ENCODE measurements at places on chromosomes 1 and 21. TPM values are rescaled to one million over a fixed set of nuclear protein-coding genes. Genes with fewer than 3 reads are reported as not detected.

Gene RCAN3
- 10.6 TPM for total RNA-seq

Gene CD2
- total RNA-seq, result not detected

Gene VHLL
- total RNA-seq, result 0.94 TPM

Gene OR2AK2
- 0.78 TPM for total RNA-seq

Gene RNF187
- total RNA-seq, result 61.9 TPM

DNA sequence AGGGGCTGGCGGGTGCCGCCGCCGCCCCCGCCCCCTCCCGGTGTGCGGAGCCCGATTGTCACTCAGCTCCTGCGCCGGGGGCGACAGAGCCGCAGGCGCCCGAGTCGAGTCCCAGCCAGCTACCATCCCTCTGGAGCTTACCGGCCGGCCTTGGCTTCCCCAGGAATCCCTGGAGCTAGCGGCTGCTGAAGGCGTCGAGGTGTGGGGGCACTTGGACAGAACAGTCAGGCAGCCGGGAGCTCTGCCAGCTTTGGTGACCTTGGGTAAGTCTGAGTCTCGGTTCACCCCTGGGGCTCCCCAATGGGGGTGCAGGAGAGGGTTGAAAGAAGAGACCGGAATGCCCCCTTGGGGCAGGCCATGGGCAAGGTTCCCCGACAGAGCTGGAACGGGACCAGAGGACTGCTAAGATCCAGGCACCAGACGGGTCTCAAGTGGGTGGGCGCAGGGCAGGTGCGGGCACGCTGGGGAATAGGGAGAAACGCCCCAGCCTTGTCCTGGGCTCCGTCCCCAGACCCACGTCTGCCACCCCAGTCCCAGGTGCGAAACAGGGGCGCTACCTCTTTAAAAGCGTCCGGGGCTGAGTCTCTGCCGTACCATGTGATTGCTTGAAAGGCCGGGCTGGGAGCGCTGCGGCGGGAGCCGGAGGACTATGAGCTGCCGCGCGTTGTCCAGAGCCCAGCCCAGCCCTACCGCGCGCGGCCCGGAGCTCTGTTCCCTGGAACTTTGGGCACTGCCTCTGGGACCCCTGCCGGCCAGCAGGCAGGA lies at the start of gene ADORA1:
TSS of gene ADORA1 (plus strand) at position 61 of the 765 bp plus-strand sequence. CDS start 1,116 bp downstream, outside the sequence.
- DNase-seq, result peak; percentile 68

DNA sequence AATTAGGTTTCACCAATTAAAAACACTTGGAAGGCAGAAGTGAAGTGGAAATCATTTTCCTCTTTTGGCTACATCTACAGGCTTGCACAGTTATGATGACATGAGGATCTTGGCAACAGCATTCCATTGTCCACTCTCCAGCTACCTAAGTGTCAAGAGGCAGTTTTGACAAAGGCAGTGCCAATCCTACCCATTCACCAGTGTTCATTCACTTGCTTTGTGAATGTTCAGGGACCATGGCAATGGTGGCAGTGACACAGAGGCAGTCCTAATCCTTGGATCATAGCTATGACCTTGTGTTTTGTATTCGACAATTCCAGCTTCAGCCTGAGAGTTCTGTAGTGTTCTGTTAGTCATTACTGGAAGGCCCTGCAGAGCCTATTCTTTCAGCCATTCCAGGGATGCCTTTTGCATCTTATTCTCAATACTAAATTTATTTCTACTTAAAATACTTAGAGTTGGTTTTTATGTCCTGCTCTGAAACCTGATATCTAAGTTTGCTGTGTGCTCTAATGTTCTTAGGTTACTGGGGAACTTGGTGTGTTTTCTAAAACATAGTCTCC lies 36.7 kb downstream of the CRB1 start:
- peak; percentile 22 for DNase-seq

GRCh38 chr1:27525296-27526272 lies 35.6 kb upstream of the WASF2 start:
- DNase-seq, result peak; percentile 38

- no peak for DNase-seq
Observed at GRCh38 chr21:26881504-26882228, 36.5 kb upstream of the ADAMTS1 start.
